Suprapubic skin (tissue), 4 donors: ENCODE measurements at places on chromosomes 2 and 18. TPM values are rescaled to one million over a fixed set of nuclear protein-coding genes. Genes with fewer than 3 reads are reported as not detected.

The UGT1A7 gene
- 1.5 TPM for total RNA-seq

The ERFE gene
- total RNA-seq: not detected

The PRKAG3 gene
- not detected for total RNA-seq

The BCL2 gene
- 10.7 TPM for total RNA-seq

The HAAO gene
- total RNA-seq: 6.6 TPM

The FAM124B gene
- 0.72 TPM for total RNA-seq

The GTF2A1L gene
- total RNA-seq: 1.0 TPM

The SLC16A14 gene
- total RNA-seq: 10.1 TPM

The DSG1 gene
- 1,743 TPM for total RNA-seq

The ALK gene
- 0.42 TPM for total RNA-seq

The IL18RAP gene
- 2.3 TPM for total RNA-seq

The CIB4 gene
- total RNA-seq: not detected

The SF3B1 gene
- 894 TPM for total RNA-seq
